Thoracic aorta endothelial cell (primary cell): ENCODE measurements at places on chromosomes 11 and 22. TPM values are rescaled to one million over a fixed set of nuclear protein-coding genes. Genes with fewer than 3 reads are reported as not detected.

The OR5A1 gene
- not detected in 2 replicates for total RNA-seq

The SPON1 gene
- total RNA-seq, result not detected in 2 replicates

The VWCE gene
- total RNA-seq, result 3.8 and 6.4 TPM in 2 replicates

The PKNOX2 gene
- 0.07 and 0.13 TPM in 2 replicates for total RNA-seq

The DNAJB7 gene
- total RNA-seq, result not detected in 2 replicates

The LRRN4CL gene
- total RNA-seq, result not detected in 2 replicates

The DGCR6 gene
- total RNA-seq, result 0.13 and 0.29 TPM in 2 replicates

The HORMAD2 gene
- total RNA-seq, result not detected in 2 replicates

The SCARF2 gene
- total RNA-seq, result 13.8 and 20.9 TPM in 2 replicates

The TNNI2 gene
- not detected in 2 replicates for total RNA-seq

The NECTIN1 gene
- total RNA-seq, result 12.4 and 18.9 TPM in 2 replicates

The ARHGAP8 gene
- not detected in 2 replicates for total RNA-seq

The MCAT gene
- 18.8 and 19.5 TPM in 2 replicates for total RNA-seq
